Myocyte (in vitro differentiated cells): ENCODE measurements at places on chromosomes 1 and 21. TPM values are rescaled to one million over a fixed set of nuclear protein-coding genes. Genes with fewer than 3 reads are reported as not detected.

DNA sequence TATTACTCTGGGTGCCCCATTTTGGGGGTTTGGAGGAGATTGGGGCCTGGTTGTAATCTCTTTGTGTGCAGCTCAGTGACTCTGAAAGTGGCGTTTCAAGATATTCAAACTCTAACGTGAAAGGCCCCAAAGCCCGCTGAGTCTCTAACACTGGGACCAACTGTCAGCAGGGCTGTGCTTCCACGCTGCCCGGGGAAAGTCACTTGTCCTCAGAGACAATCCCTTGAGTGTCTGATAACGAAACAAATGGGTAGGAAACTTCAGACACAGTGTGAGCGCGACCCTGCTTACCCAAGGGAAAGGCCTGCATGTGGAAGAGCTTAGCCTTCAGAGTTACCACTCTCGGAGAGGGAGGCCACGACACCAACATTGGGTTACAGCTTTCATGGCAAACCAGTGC lies 837 bp downstream of the UBASH3A start:
- no peak for DNase-seq

CENPF gene
- 2.8 and 3.7 TPM in 2 replicates for total RNA-seq

SLAMF9 gene
- total RNA-seq: not detected in 2 replicates

DNA sequence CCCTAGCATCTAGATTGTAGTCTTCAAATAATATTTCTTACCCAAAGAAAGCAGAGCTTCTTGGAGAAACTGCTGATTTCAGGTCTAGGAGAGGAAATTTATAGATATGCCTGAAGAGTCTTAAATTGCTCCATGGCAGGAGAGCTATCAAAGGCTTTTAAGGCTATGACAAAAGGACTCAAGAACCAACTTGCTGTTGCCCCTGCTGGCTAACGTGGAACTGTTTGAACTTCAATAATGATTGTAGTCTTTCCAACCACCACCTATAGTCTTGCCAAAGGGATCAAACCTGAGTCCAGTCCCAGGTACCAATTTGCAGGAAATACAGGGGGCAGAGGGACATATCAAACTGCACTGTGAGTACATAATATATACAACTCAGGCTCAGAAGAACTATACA lies 336.2 kb upstream of the ESRRG start:
- no peak for DNase-seq

- DNase-seq: no peak
Observed at GRCh38 chr1:23897083-23897482, 16.1 kb downstream of the CNR2 start.
